ENCODE measurements at places on chromosomes 5 and 9.
A peak's percentile ranks its signal among the peaks of the same experiment; 100 is the strongest.

- DNase-seq, result no peak
Measured at GRCh38 chr5:83370957-83371356, 100.6 kb upstream of the VCAN start.

DNA sequence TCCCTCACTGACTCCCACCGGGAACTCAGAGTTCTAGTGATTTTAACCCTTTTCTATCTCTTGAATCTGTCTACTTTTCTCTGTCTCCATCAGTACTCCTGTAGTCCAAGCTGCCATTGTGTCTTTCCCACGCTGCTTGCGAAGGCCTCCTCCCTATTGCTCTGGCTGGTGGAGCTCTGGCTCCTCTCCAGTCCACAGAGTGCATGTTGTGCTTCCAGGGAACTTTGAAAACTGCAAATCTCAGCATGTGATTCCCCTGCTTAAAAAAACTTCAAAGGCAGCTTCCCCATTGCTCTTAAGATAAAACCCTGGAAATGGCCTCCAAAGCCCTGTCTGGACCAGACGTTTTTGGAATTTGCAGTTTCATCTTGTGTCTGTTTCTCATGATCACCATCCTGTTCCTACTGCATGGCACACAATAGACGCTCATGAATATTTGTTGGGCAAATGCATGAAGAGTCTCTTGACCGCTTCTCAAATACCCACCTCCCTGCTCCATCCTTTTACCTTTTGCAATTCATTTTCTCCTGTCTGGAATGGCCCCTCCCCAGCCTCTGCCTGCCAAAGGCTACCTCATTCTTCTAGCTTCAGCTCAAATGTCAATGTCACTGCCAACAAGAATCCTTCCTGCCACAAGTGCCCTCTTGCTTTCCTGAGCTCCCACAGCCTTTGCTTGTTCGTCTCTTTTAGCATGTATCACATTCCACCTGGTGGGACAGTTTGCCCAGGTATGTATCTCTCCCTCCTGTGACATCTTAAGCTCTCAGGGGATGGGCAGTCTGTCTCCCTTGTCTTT, 293.2 kb downstream of the ARHGAP26 start:
- no peak for DNase-seq

DNA sequence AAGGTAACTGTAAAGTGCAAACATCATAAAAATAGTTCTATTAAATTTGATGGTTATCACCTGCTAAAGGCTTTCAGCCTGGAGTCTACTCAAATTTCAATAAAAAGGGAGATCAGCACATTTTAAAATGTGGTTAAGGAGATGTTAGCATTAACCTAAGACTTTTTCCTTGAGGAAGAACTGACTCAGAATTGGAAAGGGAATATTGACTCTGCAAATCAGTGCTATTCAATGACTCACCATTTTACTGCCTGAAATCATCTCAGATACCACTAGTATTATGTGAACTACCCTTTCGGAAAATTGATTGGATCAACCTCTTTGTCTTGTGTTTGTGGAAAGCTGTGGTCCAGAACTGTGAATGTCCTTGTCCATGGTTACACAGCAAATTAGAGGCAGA, 113.3 kb downstream of the ADRB2 start:
- peak; percentile 69 for DNase-seq

- no peak for DNase-seq
Measured at GRCh38 chr9:128723352-128723865, 518 bp downstream of the ZDHHC12 start.

DNA sequence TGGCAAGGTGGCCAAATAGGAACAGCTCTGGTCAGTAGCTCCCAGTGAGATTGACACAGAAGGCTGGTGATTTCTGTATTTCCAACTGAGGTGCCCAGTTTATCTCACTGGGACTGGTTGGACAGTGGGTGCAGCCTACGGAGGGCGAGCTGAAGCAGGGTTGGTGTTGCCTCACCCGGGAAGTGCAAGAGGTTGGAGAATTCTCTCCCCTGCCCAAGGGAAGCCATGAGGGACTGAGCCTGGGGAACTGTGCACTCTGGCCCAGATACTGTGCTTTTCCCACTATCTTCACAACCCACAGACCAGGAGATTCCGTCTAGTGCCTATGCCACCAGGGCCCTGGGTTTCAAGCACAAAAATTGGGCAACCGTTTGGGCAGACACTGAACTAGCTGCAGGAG, 61.0 kb downstream of the TNFSF8 start:
- no peak for DNase-seq

DNA sequence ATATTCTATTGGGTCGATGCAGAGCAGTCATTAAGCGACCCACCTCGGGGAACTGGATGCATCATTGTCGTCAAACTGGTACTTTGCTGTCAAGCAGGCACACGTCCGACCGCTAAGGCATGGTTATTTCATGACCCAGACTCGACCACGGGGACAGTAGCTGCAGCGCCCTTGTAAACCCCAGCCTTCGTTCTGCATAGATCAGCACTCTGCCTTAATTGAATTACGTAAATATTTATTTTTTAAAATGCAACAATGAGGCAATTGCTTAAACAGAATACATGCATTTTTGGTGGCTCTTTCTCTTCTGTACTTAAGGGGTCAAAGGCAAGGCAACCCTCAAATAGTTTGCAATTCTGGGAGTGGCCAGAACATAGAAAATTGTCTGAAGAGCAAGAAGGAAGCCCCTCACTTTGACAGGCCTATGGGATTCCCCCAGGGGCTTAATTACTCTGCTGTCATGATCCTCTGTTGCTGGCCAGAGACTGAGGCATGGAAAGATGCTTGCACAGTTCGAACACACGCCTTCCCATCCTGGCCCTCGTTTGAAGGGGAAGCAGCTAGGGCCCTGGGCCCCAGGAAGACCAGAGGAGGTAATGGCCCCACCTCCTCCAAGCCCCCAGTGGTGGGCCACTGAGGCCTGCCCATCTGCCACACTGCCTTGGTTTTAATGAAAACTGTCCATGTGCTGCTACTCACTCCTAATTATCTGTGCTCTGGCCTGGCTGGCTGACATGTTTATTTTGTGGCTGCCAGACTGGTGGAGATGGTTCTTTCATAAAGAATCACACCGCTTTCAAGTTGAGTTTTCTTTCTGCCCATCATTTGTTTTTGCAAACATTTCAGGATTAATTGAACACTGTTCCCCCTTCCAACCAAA, 169.7 kb upstream of the MAST4 start:
- no peak for DNase-seq

DNA sequence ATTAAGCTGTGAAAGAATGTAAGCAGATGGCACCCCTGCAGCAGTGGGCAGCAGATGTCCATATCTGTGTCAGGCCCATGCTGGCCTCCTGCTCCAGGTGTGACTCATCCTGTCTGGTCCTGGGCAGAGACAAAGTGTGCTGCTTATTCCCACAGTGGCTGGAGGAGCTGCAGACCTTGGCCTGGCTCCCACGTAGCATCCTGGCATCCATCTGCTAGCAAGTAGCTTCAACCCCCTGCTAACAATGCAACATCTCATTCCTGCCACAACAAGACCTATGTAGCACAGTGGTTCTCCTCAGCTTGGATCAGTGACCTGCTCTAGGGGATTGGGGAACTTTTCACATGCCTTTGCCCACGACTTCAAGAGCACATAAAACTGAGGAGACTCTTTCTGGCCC, 126.4 kb upstream of the SLC12A2 start:
- DNase-seq, result peak; percentile 59

GRCh38 chr9:78575771-78576170, 278.8 kb downstream of the PSAT1 start:
- DNase-seq, result no peak

DNA sequence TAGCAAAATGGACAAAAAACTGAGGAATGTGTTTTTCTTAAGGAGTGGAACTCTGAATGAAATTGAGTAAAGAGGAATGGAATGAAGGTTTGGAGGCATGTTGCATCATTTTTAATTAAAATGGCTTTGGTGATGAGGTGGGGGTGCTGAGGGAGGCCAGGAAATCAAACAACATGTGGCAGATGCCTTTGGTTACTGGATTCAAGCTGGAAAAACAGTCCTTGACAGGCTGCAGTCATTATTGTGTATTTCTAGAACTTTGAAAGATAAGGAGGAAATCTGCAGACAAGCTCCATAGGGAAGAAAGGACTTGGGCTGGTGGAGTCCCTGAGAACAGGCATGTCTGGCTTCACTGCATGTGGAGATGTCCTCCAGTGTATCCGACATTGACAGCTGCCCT, 203.5 kb upstream of the HAPLN1 start:
- no peak for DNase-seq

GRCh38 chr9:128494108-128494745, 10.3 kb upstream of the GLE1 start:
- no peak for DNase-seq

DNA sequence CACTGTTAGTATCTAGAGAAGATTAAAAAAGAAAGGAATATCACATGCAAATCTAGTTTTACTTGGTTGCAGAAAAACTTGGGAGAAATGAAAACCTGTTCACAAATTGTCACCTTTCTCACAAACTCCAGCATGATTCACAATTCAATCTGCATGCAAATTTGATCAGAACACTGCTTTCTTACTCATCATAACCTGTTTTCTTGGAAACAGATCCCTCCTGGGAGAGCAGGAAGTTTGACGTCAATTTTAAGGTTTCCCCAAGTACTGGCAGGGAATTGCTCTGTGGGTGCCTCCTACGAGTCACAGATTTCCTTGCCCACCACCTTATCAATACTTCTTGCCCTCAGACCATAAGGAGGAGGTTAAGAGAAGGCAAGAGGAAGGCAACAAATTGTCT, 30.2 kb upstream of the HTR4 start:
- no peak for DNase-seq

DNA sequence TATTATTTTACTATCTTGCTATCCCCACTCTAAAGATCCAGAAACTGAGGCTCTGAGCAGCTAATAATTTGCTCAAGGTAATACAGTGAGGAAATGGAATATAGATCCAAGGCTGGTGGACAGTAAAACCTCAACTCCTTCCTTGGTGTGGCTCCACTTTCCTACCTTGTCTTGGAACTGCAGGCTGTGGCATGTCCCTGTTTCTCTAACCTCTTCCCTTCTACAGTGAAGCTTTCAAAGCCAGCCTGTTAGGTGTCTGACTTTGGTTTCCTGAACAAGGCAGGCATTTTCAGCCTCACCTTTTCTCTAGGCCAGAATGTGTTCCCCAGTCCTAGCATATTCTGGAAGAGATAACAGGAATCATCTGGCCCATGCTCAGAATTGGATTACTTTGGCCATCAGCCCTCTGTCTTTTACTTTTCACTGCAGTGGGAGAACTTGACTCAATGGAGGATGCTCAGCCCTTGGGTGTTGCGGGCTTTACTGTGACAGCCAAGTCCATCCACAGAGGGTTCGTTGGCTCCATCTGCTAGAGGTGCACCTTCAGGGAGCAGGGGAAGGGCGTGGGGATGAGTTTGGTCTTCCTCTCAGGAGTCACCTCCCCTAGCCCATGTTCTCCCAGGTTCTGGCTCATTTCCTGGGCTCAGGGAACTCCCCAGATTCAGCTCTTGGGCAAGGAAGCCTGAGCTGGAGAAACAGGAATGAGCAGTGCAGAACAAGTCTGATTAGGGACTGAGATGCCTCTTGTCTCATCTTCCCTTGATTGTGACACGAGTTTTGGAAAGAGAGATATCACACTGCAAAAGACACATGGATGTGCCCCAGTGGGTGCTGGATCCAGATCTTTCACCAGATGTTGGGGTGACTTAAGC, 1.1 kb downstream of the NIPAL4 start:
- no peak for DNase-seq

DNA sequence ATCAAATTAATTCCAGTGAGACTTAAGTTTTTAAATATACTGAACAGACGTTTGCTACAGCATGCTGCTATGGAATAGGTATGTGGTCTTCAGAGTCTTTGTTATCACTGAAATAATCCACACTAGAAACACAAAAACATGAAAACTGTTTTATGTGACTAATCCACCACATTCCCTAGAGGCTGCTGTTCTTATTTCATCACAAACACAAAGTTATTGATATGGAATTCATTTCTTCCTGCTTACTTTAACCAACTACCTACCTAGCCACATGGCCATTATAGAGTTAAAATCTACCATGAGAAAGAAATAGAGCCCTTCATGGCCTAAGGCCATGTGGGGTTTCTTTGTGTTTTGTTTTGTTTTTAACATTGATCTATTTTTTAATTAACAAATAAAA, 232.3 kb upstream of the PTGER4 start:
- DNase-seq, result no peak

GRCh38 chr5:589173-589572, 23.0 kb upstream of the CEP72 start:
- no peak for DNase-seq

- DNase-seq, result no peak
Measured at GRCh38 chr9:10079284-10079964, 533.4 kb downstream of the PTPRD start.

- DNase-seq, result no peak
Measured at GRCh38 chr5:68074633-68075032, 140.9 kb upstream of the PIK3R1 start.

DNA sequence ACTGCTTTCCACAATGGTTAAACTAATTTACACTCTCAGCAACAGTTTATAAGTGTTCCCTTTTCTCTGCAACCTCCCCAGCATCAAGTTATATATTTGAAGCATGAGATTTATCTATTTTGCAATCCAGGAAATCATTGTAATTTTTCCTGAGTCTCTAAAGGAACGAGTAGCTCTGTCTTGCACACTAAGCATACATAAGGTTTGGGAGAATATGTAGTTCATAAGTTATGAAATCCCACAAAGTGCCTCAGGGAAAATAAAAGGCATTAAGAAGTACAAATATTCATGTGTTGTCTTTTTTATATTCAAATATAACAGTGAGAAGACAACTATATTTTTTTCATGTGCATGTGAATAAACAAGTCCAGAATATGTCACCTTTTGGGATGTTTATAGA, 377.1 kb upstream of the RORB start:
- no peak for DNase-seq

- DNase-seq, result no peak
Measured at GRCh38 chr5:140010798-140011197, 32.3 kb downstream of the NRG2 start.

GRCh38 chr5:113100981-113101380, 124.4 kb downstream of the DCP2 start:
- DNase-seq, result no peak

- no peak for DNase-seq
Measured at GRCh38 chr9:129283705-129284606, 105.9 kb upstream of the IER5L start.

GRCh38 chr5:62902126-62902525, 323.5 kb downstream of the LRRC70 start:
- no peak for DNase-seq

GRCh38 chr5:170361116-170361515, 28.1 kb downstream of the KCNMB1 start:
- DNase-seq, result no peak

DNA sequence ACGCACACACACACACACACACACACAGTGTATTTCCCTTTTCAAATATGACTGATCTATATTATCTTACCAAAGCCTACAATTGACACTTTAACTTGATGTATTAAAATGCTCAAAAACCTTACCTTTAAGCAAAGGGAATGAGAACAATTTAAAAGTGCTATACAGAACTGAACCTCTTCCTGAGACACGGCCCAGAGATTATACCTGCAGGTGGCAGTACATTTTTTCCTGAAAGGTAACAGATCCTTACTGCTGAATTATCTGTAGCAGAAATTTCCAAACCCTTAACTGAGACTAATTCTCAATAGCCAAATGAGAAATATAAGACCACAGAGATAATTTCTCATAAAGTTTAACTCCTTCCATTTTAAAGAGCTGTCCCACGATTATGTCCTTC, 91.1 kb downstream of the MYO10 start:
- DNase-seq, result peak; percentile 6

- no peak for DNase-seq
Measured at GRCh38 chr9:22054076-22054475, 45.0 kb upstream of the CDKN2B start.

GRCh38 chr5:16410338-16410737, 55.3 kb downstream of the ZNF622 start:
- DNase-seq, result peak; percentile 10

- DNase-seq, result no peak
Measured at GRCh38 chr5:165720901-165721300, 2215.5 kb downstream of the MAT2B start.

All from LNCaP clone FGC (cell line).